Activated T-cell treated with anti-CD3 and anti-CD28 coated beads for 1 hour (primary cell): ENCODE measurements at places on chromosomes 3 and 15.
A peak's percentile ranks its signal among the peaks of the same experiment; 100 is the strongest.

- no peak for DNase-seq
Measured at GRCh38 chr15:60212536-60212935, 185.2 kb downstream of the ANXA2 start.

- no peak for DNase-seq
Measured at GRCh38 chr3:869734-870133, 223.1 kb upstream of the CNTN6 start.

DNA sequence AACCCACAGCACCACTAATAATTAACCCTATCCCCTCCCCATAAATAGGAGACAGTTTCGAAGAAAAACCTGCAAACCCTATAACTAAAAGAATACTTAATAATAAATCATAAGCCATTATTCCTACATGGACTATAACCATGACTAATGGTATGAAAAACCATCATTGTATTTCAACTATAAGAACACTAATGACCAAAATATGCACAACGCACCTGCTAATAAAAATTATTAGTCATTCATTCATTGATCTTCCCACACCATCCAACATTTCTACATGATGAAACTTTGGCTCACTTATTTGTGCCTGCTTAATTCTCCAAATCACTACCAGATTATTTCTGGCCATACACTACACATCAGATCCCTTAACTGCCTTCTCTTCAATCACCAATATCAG lies 16.6 kb downstream of the AQP9 start:
- no peak for DNase-seq

GRCh38 chr15:63497642-63498467 lies 6.5 kb upstream of the USP3 start:
- DNase-seq: peak; percentile 63

GRCh38 chr15:90610190-90610589 lies 80.5 kb downstream of the CRTC3 start:
- no peak for DNase-seq

DNA sequence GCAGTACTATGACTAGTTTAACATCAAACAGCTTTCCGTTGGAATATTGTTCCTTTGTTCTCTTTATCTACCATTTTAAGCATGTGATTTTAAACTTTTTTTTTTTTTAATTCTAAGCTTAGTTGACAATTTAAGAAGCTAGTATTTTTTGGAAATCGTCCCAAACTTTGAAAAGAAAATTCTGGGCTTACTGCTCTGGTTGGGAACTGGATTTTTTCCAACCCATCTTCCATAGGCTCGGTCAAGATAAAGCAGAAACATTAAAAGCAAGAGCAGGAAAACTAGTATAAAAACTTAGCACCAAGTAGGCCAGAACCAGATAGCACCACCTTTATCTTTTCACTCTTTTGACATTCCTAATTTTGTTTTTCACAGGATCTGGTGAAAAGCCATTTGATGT lies 49.9 kb downstream of the TSC22D2 start:
- DNase-seq: no peak

- no peak for DNase-seq
Measured at GRCh38 chr3:138638641-138639040, 30.1 kb downstream of the FAIM start.

DNA sequence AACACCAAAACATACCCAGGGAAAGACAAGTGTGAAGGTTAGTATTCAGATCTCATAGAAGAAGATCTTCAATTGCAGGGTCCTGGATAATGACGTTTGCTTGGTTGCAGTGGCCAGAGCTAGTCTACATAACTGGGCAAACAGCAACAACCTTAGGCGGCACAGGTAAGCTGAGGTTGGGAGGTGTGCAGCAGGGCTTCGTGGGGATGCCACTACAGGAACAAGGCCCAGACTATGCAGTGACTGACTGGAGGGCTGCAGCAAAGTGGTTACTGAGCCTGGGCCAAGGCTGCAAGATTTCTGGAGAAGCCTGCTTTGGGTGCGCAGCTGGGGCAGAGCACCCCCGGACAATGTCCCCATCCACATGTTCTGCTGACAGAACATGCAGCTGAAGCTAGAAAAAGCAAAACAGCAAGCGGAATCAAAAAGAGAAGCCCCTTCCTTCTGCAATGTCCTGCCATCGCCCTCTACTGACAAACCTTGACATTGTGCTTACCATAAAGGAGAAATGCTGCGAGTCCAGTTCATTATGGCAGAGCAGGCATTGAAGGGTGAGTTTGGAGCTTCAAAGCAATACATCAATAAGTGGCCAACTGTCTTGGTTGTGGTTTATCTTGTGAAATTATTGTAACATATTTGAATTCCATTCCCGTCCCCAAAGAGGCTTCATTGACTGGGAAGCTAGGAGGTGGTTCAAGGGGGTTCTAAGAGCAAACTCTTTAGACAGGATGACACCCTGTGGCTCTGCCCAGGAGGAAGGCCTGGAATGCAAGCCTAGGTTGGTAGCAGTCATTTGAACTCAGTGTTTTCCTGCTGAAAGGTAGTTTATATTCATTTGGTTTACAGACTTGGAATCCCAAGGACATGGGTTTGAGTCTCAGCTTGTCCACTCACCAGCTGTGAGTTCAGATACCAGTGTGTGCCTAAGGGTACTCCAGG lies 217.0 kb downstream of the PDCD6IP start:
- no peak for DNase-seq

DNA sequence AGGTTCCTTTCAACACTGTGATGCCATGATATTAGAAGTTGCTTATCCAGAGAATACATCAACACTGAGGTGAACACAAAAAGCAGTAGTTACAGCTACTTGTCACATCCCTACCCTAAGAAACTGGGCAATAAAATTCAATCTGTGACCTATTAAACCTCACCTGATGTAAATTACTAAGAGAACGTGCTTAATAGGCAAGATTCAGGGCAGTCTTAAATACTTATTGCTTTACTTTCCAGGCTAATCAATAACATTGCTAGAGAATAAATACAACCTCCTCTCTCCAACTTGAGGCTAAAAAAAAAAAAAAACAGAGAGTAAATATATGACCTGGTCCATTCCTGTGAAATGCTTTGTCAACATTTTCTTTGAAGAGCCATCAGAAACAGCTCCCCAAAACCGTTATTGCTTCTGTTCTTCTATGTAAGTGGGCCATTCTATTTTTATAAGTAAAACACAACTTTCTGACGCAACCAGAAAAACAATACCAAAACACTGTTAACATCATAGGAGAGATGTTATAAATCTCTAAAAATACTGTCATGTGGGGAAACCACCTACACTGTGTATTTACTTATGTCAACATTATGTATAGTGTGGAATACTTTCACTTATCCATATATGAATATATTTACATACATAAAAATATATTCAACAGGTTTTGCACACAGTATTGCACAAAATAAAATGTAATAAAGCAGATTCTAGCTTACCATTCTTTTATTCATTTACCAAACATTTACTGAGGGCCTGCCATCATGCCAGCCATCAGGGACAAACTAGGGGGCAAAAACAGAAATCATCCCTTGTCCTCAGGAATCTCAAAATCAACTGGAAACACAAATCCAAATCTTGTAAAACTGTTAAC lies 2.7 kb downstream of the NKIRAS1 start:
- DNase-seq: no peak

DNA sequence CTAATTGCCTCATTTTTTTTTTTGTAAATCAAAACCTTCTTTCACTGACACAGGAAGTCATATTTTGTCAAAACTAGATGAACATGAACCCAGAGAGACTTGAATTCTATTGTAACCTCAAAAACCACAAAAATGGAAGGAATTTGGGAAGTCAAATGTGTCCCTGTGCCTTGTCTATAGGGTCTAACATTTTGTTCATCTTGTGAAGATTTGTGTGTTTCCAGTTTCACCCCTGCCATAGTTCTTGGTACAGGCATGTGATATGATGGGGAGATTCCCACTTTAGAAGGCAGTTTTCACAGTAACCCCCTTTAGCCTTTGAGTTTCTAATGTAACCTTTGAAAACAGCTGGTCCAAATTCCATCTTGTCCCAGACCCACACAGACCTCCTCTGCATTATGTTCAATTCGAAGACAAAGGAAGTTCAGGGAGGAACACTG lies 318.5 kb upstream of the ADAMTS9 start:
- DNase-seq: no peak

DNA sequence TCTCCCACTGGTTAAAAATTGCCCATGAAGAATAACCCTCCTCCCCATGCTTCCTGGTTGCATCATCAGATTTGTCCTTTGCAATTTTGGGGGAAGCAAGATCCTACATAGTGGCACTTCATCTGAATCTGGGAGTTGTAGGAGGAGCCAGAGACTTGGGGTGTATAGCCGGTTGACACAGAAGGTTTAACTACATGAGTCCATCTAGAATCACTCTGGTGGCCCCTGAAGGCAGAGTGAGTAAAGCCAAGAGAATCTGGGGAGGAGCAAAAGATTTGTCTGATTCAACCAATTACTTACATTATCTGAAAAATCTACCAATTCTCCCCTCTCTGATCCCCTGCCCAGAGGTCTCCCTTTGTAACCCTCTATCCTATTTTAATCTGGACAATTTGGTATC lies 50.1 kb downstream of the SYN2 start:
- DNase-seq: no peak

- peak; percentile 26 for DNase-seq
Measured at GRCh38 chr3:9397906-9398699, 688 bp downstream of the SETD5 start.

DNA sequence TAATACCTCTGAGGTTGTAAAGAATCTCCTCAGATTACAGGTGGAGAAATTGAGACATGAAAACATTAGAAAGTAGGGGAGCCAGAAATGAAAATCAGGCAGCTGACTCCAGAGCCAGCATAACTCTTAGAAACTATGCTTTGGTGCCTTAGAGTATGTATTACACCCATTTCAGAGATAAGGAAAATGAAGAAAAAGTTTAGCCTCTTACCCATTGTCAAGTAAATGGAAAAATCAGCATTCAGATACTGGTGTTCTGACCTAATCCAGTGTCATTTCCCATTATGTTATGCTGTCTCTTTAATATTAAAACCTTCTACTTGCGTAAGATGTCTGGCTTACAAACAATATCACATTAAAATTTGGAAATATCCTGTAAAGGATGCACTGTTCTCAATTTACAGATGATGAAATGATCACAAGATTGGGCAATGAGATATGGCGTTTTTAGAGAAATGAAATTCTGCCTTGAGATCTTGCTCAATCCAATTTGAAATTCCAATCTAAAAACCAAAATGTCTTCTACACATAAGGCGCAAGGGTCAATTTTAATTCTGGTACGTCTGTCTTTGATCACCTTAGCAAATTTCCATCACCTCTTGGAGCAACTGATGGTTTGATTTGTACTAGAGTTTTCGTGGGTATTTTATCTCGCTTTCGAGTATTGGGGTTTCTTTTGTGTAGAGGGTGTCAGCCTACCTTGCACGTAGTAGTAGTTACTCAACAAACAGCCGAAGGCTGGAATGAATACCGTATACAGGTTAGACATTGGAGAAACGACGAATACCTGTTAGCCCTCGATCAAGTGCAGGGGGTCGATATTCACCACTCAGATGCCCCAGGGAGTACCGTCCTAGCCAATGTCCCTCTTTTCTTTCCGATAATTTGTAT lies 902 bp upstream of the ZCWPW2 start:
- DNase-seq: no peak

GRCh38 chr3:184618811-184619210 lies 57.2 kb downstream of the EPHB3 start:
- DNase-seq: no peak

GRCh38 chr15:34436126-34436955 lies 1.3 kb downstream of the GOLGA8A start:
- DNase-seq: no peak

- DNase-seq: no peak
Measured at GRCh38 chr3:52006017-52006819, 10.5 kb upstream of the RPL29 start.

DNA sequence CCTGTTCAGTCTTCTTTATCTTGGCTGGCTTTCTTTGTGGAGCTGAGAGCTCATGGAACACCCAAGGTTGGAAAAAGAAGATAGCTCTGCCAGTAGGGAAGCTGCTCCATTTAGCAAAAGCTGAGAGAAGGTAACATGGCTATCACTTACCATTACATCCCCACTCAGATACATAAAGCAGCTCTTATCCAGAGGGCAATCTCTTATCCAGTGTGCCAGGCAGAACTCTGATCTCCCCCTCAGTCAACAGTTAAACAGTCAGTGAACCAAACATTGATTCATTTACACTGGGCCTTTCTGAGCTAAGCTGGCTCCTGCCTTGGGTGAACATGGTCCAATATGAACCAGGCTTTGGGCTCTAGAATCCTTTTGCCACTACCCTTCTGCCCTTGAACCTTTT lies 624.2 kb downstream of the NTRK3 start:
- DNase-seq: no peak

DNA sequence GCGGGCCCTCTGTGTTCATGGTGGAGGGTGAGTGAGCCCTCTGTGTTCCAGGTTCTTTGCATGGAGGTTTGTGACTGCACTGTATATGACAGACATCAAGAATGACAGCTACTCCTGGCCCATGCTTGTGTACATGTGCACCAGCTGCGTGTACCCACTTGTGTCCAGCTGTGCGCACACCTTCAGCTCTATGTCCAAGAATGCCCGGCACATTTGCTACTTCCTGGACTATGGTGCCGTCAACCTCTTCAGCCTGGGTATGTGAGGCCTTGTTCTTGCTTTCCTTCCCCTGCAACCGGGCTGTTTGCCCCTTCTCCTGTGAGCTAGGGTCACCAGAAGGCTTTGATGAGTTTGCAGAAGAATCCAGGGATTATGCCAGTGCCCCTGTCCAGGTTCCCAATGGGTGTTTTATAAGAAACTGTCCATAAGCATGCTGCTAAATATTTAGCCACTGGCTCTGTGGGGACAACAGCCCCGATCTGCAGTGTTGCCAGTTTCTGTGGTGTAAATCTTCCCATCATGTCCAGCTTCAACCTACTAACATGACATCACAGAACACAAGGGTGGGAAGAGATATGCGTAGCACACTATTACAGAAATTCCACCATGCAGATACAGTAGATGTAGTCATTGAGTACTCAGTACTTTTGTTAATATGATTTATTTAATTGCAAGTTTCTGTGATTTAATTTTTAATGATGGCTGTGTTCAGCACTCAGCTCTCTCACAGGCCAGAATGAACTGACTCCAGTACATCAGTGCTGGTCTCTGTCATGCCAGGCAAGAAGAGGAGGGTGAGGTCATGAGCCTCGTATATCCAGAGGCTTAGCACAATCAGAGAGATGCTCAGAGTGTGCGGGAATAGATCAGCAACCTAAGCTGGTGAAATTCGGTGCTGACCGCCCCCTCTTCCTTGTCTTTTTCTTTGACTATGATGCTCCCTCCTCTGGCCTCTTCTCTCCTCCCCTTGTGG lies 29.2 kb upstream of the KIF23 start:
- no peak for DNase-seq

- DNase-seq: peak; percentile 21
Measured at GRCh38 chr3:177201700-177202397, 4.6 kb upstream of the TBL1XR1 start.

DNA sequence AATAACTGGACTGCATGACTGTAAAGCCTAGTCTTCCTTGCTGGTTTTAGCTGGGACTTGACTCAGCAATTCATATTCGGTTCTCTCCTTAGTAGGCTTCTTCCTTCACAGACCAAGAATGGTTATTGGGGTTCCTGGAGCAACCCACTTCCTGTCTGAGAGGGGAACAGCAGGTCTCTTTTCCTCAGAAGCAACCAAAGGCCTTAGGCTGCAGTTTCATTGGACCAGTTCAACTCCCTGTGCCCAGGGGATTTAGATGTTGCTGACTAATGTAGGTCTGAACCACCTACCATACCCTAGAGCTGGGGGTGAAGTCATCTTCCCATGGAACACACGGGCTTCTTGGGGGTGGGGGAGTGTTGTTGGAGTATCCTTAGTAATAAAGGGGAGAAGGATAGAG lies 84.0 kb upstream of the SKOR1 start:
- no peak for DNase-seq

GRCh38 chr15:101427606-101428487 lies 61.7 kb downstream of the PCSK6 start:
- no peak for DNase-seq
